T-helper 1 cell (primary cell): ENCODE measurements at places on chromosomes 1 and 21.

GRCh38 chr1:211910113-211910884, 79.7 kb upstream of the LPGAT1 start:
- no peak for DNase-seq

DNA sequence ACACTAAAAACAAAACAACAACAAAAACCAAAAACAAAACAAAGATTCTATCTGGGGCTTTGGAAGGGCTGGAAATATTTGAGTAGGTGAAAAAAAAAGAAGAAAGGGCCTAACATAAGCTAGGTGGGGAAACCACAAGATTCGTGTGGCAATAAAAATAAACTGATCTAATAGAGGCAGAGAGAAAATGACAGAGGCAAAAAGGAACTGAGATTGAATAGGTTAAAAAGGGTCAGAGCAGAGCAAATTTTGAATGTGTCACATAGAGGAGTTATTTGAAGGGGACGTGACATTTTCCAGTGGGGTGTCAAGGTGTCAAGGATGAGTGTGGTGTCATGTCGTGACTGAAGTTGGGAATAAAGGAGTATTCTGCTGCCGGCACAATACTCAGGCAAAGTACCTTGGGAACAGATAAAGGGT, 65.2 kb upstream of the RALGPS2 start:
- DNase-seq = no peak

DNA sequence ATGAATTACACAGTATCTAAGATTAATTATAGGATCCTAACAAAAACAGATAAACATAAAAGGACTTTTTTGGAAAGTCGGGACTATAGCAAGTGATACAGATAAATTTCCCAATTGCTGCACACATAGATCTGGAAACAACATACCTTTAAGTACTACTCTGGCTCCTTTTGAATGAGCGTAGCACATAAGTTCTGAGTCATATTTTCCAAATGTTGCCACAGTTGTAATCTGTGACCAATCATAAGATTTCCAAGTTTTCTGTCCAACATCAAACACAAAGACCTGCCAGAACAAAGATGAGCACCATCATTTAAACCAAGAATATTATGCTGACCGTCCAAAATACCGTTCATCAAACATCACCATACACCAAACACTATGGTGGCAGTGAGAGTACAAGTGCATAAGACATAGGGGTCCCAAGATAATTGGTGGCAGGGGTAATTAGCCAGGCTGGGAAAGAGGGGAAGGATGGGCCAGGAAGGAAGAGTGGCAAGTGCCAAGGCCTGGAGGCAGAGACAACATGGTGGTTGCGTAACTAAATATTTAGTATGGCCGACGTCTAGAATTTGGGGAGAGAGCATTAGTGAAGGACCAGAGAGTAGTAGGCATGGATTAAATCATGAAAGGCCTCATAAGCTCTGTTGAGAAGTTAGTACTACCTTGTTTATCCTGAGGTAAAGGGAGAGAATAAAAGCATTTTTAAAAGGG, 3.6 kb downstream of the CTBS start:
- DNase-seq = no peak

DNA sequence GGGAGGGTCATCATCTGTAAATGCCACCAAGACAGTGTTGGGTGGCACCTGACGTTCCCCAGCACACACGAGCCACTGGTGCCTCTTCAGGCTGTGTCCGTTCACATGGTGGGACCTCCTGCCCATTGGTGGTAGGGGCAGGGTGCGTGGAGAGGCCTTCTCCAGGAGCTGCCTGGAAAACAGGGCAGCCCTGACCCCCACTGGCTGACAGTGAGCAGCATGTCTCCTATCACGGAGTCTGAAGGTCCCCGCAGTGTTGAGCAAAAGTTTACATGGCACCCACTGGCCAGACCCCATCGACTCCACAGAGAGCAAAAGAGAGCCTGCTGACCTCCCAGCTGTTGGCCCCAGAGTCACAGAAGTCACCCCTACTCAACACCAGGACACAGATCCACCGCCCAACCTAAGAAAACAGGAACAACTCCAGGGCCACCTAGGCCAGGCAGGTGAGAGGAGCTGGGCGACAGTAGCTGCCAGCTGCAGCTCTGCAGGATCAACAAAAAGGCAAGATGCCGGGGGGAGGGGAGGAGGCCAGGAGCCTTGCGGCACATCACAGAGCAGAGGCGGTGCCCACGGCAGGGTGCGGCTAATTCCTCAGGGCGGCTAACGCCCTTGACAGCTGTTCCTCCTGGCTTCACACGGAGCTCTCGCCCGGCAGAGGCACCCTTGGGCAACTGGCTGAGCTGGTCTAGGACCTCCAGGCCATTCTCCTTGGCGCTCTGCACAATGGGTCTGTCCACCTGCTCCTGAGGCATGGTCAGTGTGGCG, 14.4 kb upstream of the IFI6 start:
- no peak for DNase-seq

DNA sequence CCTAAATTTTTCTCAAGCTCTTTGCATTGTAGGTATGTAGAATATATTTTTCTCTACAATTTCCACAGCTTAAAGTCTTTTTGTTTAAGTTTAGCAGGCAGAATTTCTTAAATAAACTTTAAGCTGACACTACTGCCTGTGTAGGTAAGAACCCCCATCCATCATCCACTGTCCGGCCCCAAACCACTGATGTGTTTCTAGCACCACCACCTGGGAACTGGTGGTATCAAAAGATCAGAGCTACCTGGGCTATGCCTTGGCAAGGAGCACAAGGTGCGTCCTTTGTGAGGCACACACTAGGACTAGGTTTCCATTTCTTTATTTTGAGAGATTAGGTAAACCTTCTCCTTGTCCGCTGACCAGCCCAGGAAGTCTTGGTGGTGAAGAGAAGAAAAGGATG, 10.5 kb upstream of the LELP1 start:
- DNase-seq = no peak

- no peak for DNase-seq
Observed at GRCh38 chr1:65344171-65344814, 35.0 kb downstream of the DNAJC6 start.

- no peak for DNase-seq
Observed at GRCh38 chr1:87880098-87880760, 551.5 kb downstream of the LMO4 start.

DNA sequence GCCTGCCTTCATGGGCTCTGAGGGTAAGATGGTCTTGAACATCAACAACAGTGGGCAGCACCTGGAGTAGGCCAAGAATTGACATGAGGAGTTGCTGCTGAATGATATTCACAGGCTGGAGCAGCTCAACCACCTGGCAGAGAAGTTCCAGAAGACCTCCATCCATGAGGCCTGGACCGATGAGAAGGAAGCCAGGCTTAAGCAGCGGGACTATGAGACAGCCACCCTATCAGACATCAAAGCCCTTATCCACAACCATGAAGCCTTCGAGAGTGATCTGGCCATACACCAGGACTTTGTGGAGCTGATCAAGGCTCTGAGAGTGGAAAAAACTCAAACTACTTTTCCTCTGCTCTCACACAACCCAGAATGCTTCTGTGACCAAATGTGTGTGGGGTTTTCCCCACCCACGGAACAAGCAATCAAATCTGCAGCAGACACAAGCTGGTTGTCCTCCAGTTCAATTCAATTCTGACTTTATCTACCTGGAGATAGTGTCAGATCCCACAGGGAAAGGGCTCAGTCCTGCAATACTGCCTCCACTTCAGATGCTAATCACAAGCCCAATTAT, 12.1 kb upstream of the EPHA10 start:
- no peak for DNase-seq

DNA sequence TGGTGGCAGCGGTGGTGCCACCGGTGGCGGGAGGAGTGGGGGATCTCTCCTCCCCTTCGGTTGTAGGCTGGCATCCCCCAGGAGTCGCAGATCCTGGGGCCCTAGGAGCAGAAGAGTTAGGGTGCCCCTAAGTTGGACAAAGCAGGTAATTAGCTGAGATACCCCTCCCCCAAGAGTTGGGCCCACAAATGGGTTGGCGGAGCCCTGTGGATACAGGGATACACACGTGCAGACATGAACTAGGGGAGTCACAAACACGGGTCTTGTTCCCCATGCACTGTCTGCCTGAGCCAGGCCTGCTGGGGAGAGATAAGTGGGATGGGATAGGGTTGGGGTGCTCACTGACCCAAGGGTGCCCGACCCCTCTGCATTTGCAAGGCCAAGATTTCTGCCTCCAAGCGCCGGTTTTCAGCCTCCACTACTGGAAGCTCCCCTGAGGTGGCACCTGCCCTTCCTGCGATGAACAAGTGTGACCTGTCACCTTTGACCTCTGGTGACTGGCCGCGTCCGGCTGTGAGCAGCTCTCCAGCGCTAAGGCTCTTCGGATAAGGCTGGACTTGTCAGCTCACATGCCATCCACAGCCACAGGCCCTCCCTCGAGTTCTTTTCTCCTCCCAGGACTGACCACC, 1.8 kb downstream of the CCDC17 start:
- DNase-seq = no peak

DNA sequence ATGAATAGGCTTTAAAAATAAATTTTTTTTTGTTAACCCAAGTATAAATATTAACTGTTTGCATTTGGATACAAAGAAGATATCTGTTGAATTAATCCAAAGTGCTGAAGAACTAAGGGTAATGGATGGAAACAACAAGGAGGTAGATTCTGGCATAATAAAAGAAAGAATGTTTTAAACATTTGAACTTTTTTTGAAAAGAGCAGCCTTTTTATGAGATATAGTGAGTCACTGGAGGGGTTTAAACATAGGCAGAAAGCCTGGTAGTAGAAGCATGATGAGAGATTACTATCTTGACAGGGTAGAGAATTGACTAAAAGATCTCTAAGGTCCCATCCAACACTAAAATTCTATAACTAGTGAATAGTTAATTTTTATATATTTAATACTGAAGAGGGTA, 2.7 kb downstream of the MIER1 start:
- no peak for DNase-seq

DNA sequence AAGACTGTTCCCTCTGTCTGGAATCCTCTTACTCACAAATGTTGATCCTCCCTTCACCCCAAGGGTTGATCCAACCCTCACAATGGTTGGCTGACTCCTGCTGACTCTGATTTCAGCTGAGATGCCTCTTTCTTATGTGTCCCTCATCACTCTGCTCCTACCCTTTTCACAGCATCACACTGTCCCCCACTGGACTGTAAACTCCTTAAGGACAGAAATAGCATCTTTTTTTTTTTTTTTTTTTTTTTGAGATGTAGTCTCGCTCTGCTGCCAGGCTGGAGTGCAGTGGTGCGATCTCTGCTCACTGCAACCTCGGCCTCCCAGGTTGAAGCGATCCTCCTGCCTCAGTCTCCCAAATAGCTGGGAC, 97.9 kb upstream of the SYT6 start:
- no peak for DNase-seq

- no peak for DNase-seq
Observed at GRCh38 chr1:158043232-158043631, 49.8 kb downstream of the KIRREL1 start.

- no peak for DNase-seq
Observed at GRCh38 chr21:36330904-36331303, 10.9 kb downstream of the MORC3 start.

GRCh38 chr21:38493549-38494250, 4.6 kb downstream of the ERG start:
- no peak for DNase-seq

GRCh38 chr1:46630719-46631118, 14.1 kb upstream of the MOB3C start:
- DNase-seq = no peak

GRCh38 chr1:228457017-228457395, 30.2 kb upstream of the RNF187 start:
- no peak for DNase-seq

DNA sequence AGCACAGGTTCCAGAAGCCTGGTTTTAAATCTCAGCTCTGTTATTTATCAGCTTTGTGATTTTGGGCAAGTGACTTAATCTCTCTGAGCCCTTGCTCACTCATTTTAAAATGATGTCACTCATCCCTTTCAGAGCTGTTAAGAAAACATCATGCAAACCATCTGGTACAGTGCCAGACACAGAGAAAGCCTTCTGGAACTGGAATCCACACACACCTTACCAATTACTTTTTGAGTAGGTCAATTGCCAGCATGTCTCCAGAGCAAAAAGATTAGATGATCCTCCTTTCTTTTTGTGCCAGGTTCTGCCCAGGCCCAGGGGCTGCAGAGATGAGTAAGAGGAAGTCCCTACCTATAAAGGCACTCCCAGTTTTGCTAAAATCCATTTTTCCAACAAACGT, 61.3 kb downstream of the ROR1 start:
- no peak for DNase-seq

- no peak for DNase-seq
Observed at GRCh38 chr21:34771512-34772028, 102.8 kb downstream of the CLIC6 start.

- no peak for DNase-seq
Observed at GRCh38 chr1:218959784-218960183, 213.9 kb upstream of the LYPLAL1 start.

GRCh38 chr1:63074321-63074720, 248.0 kb upstream of the FOXD3 start:
- DNase-seq = no peak

GRCh38 chr21:36769051-36769839, 70.3 kb downstream of the SIM2 start:
- DNase-seq = no peak

DNA sequence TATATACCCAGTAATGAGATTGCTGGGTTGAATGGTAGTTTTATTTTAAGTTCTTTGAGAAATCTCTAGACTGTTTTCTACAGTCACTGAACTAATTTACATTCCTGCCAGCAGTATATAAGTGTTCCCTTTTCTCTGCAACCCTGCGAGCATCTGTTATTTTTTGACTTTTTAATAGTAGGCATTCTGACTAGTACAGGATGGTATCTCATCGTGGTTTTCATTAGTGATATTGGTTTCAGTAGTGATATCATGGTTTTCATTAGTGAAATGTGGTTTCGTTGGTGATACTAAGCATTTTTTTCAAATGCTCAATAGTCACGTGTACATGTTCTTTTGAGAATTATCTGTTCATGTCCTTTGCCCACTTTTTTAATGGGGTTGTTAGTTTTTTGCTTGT, 316.8 kb downstream of the PTBP2 start:
- DNase-seq = no peak

DNA sequence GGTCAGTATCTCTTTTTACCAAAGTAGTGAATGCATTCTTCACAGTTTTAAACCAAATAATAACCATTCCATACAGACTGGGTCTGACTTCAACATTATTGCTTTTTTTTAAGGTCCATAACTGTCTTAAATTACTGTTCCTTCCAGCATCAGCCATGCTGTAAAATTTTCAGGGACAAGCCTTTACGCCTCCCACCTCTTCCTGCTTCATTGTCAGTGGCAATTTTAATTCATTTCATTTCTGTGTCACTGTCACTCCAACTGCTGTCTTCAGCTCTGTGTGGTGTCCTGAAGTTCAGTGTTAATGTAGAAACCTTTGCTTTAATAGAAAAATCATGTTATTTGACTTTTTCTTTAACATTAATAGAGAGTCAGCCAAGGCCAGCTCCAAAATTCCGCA, 365.6 kb upstream of the PTBP2 start:
- DNase-seq = no peak

GRCh38 chr1:15027515-15027986, 126.0 kb upstream of the TMEM51 start:
- no peak for DNase-seq

DNA sequence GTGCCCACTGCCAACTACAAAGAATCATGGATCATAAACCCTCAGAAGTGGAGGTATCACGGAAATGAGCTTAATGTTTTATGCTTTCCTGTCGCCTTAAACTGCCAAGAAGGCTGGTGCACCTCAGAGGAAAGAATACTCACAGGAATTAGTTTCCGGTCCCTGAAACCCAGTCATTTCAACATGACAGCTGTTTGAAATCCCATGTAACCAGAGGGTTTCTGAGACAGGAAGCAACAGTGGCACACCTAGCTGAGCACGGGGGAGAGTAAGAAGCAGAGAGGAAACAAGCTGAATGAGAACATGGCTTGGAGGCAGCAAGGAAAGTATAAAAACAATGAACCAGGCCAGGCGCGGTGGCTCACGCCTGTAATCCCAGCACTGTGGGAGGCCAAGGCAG, 3.9 kb downstream of the JAK1 start:
- peak; percentile 5 for DNase-seq
